ENCODE measurements at places on chromosomes 1 and 21.

- DNase-seq: no peak
Observed at GRCh38 chr1:12422488-12422887, 192.7 kb downstream of the VPS13D start.

- DNase-seq: no peak
Observed at GRCh38 chr1:157600236-157600635, 2.4 kb upstream of the FCRL4 start.

- DNase-seq: no peak
Observed at GRCh38 chr1:165161130-165161529, 195.4 kb downstream of the LMX1A start.

- DNase-seq: no peak
Observed at GRCh38 chr1:43932786-43933385, 715 bp upstream of the ARTN start.

- peak; percentile 4 for DNase-seq
Observed at GRCh38 chr1:54671985-54672608, 30.5 kb downstream of the MROH7 start.

Data from LNCaP clone FGC (cell line).